ENCODE measurements at places on chromosomes 11 and 22.

GRCh38 chr11:120655589-120655988 lies 144.0 kb downstream of the GRIK4 start:
- no peak for DNase-seq

DNA sequence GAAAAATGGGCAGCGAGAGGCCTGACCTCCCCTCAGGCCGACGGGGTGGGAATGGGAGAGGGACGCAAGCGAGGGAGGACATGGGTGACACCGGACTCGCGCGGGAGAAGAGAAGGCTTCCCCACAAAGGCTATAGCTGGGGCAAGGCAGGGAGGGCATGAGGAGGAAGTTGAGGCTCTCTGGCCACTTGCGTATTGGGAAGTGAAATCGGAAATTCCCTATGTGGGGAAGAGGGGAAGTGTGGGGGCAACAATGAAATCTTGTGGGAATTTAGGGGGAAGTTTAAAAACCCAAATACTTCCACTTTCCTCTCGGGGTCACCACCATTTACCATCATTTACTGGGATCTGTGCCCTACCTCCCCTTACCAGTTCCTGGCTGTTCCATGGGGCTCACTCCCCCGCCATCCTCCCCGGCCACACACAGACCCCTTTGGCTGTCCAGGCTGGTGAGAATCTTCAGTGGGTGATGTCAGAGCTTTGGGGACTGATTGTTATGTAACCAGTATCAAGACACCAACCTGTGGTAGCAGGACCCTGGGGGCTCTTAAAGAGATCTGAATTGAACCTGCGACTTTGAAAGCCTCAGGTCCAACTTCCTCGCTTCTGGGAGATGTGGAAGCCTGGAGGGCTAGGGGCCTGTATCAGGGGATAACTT lies 951 bp upstream of the EHD1 start:
- DNase-seq = no peak

DNA sequence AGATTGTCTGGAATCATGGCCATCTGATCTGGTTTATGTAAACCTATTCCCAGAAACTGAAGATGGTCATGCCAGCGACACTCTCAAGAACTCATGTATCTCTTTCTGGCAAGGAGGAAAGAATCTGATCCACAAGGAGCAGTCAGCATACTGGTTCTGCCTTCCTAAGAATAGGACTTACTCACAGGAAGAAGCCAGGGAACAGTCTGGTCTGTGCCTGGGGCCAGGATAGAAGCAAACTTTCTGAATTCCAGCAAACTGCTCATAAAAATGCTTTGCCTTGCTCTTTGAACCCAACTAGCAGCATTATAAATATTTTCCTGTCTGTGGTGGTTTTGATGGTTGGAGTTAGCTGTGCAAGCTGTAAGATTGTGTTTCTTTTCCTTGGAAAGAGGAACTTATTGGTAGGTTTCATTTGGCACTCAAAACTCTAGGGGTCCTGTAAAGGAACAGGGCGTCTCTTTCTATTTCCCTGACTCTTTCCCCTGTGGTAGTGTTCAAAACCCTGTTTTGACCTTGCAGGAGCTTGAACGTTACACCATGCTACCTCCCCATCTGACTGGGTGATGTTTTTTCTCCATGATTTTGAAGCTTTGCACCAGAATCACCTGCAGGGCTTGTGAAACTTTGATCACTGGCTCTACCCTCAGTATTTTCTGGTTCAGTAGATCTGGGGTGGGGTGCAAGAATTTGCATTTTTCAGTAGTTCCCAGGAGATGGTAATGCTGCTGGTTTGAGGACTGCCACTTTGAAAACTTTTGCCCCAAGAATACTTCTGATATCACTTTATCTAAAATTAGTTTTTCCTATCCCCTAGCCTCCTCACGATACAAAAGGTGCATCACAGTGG lies 627.8 kb upstream of the ANO5 start:
- no peak for DNase-seq

- no peak for DNase-seq
Measured at GRCh38 chr11:61503135-61503770, 5.3 kb upstream of the LRRC10B start.

DNA sequence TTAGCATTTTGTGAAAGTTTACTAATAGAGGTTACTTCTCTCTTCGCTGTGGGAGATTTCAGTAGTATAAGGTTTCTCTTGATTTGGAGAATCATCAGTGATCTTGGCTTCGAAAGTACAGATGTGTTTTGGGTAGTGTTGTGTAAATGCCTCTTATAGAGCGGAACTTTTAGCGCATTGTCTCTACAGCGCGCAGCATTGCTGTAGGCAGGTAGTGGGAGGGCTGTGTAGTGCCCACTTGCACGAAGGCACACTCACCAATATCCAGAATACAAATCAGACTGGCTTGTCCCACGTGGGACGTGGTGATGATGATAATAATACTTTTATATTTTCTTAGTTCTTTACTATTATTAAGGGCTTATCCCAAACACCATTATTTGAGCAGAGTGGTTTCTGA lies 51.4 kb downstream of the FAM83F start:
- no peak for DNase-seq

All from GM03348 (cell line).